H4 (cell line): ENCODE measurements at places on chromosomes 1 and 21.

DNA sequence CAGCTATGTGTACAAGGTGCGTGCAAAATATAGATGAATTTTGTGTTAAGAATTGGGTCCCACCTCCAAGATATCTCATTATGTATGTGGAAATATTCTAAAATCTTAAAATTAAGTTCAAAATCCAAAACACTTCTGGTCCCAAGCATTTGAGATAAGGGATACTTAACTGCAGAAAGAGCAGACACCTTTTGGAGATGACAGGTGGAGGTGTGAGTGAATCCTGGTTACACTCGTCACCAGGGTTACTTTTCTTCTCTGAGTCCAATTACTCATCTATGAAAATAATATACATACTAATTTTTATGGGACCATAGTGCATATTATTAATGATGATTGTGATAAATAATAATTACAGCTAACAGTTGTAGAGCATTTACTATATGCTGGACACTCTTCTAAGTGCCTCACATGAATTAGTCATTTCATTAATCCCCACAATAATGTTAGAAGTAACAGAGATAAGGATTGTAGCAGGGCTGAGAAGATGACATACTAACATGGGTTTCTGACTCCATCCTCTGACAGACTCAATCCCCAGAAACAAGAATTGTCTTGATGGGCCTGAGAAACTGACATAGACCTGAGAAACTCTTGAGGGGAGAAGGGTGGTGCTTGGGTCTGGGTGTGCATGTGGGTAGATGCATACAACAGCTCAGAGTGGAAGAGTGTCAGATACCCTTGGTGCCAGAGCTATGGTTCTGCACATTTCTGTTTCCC is 8.3 kb upstream of the FASLG start:
- no peak for DNase-seq

DNA sequence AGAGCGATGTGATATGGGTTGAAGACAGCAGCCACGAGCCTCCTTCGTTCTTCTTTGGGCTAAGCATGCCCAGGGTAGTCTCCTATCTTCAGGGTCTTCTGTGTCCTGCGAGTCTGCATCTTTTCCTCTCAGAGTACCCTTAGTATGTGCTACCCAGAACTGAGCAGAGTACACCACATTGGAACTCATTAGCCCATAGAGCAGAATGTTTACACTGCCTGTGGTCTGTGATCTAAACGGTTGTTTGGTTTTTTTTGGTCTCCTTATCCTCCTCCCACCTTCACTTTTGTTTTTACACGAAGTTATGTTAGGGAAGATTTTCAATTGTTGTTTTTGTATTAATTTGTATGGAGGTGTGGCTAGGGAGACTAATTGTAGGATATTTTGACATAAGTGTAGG is 126.4 kb downstream of the NEK7 start:
- peak; percentile 47 for DNase-seq

DNA sequence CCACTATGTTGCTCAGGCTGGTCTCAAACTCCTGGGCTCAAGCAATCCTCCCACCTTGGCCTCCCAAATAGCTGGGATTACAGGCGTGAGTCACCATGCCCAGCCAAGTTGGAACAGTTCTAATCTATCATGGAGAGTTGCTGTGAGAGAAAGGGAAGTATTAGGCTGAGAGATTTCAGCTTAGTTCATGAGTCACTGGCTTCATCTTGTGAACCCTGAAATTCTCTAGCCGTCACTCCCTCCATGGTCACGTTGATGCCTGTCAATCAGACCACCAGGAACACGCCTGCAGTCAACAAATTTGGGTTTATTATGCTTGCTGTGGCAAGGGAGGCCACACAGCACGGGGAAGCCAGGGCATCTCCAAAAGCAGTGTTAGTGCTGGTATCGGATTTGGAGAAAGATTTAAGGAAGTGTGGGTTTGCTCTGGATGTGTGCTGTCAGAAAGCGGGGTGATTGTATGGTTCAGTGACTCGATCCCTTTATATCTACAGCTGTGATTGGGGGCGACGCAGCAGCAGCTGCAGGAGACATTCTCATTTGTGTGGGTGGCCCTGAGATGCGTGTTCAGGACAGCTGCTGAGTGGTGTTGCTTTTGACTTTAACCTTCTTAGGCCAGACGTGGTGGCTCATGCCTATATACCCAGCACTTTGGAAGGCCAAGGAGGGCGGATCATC is 18.7 kb downstream of the UQCRHL start:
- peak; percentile 46 for DNase-seq

GRCh38 chr1:173117761-173118160 is 67.0 kb upstream of the TNFSF18 start:
- DNase-seq: no peak

GRCh38 chr1:90144820-90145219 is 149.9 kb downstream of the ZNF326 start:
- no peak for DNase-seq

- no peak for DNase-seq
These were observed 188.4 kb downstream of the CLIC6 start for GRCh38 chr21:34857122-34857713.

DNA sequence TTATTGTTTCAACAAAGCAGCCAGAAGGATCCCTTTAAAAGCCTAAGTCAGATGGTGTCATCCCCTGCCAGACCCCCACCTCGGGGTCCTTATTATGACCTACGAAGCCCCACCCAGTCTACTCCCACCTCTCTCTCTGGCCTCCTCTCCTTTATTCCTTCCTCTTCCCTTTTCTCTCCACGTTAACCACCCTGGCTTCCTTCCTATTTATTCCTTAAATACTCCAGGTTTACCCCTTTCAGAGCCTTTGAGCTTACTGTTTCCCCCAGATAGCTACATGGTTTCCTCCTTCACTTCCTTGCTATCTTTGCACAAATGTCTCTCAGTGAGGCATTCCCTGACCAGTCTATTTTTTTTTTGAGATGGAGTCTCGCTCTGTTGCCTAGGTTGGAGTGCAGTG is 12.0 kb upstream of the SLC9A1 start:
- no peak for DNase-seq

GRCh38 chr1:52150946-52151345 is 9.1 kb downstream of the ZFYVE9 start:
- no peak for DNase-seq
